ENCODE measurements at places on chromosomes 2 and 18.

DNA sequence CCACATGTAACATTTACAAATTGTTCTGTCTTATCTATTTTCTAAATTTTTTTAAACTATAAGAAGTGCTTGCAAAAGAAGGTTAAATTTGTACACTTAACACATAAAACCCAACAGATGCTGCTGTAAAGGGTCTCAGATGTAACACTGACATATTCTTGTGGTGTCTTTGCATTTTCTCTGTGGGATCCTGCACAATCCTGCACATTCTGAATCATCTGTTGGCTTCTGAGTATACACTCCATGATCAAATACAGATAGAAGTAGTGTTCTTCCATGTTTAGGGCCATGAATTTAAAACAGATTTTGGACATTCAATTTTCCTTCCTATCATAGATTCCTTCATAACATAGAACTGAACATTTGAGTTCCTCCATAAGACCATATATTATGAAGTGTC, 89.0 kb downstream of the SPRED2 start:
- DNase-seq: no peak

DNA sequence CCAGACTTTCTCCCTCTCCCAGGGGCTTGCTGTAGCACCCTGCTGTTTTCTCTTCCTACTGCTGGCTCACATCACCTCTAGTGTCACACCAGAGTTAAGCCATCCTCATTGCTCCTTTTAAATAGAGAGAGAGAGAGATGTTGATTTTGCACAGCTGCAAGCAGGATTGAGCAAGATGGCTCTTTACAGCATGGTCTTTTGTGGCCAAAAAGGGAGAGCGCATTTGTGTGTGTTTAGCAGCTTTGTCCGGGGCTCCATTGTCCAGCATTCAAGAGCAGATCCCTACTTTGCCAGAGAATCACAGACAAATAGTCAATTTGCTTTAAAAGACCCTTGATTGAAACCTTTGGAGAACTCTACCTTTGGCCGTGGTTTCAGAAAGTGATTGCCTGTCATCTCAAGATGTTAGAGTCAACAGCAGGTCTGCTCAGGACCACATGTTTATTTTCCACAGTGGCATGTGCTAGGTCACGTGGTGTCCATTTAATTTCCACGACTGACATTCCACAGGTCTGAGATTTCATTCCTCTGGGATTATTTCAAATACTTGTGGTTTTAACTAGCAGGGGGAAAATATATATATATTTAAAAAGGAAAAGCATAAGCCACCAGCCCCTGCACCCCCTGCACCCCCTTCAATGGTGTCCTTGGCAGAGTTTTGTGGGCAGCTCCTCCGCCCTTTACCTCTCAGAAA, 359.9 kb upstream of the SLC14A2 start:
- DNase-seq: no peak

- no peak for DNase-seq
Measured at GRCh38 chr2:36389091-36389564, 33.5 kb downstream of the CRIM1 start.

GRCh38 chr2:240524963-240525718, 32.6 kb downstream of the ANKMY1 start:
- DNase-seq: no peak

- DNase-seq: no peak
Measured at GRCh38 chr18:13392029-13392750, 173.6 kb downstream of the LDLRAD4 start.

GRCh38 chr2:240917684-240918257, 11.6 kb downstream of the CROCC2 start:
- no peak for DNase-seq

All from GM18507 (cell line).